ENCODE measurements at places on chromosomes 12 and 14.

DNA sequence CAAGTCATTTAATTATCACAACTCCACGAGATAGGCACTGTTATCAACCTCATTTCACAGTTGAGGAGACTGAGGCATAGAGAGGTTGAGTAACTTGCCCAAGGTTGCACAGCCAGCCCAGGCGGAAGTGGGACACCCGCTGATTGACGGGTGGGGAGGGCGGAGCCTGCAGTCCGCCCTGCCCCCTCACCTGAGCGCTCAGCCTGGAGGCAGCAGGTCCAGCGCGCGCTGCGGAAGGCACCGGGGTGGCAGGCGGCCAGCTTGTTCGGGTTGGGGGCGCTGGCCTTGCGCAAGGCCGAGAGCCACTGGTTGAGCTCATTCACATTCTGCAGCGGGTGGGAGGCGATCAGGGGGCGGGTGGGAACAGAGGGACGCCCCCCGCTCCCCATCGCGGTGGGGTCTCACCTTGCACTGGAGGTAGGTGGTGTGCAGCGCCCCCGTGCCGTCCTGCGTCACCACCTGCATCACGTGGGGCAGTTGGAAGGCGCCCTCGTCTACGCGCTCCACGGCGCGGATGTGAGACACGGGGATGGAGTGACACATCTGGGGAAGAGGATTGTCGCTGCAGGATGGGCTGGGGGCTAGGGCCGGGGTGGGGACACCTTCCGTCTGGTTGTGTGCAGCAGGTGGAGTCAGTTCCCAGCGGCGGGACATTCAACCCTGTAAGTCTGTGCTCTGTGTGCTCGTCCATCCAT lies 31.7 kb downstream of the RASAL1 start:
- DNase-seq: no peak

GRCh38 chr14:85319101-85319500 lies 210.8 kb upstream of the FLRT2 start:
- DNase-seq: no peak

GRCh38 chr12:127785986-127786590 lies 480.9 kb upstream of the TMEM132C start:
- no peak for DNase-seq

- DNase-seq: no peak
Observed at GRCh38 chr12:6266971-6267721, 43.3 kb upstream of the PLEKHG6 start.

GRCh38 chr12:4056910-4057845 lies 184.0 kb upstream of the PARP11 start:
- no peak for DNase-seq

GRCh38 chr12:54207539-54208294 lies 18.9 kb upstream of the SMUG1 start:
- DNase-seq: peak; percentile 42

GRCh38 chr12:3034067-3034750 lies 43.0 kb upstream of the TSPAN9 start:
- peak; percentile 39 for DNase-seq

DNA sequence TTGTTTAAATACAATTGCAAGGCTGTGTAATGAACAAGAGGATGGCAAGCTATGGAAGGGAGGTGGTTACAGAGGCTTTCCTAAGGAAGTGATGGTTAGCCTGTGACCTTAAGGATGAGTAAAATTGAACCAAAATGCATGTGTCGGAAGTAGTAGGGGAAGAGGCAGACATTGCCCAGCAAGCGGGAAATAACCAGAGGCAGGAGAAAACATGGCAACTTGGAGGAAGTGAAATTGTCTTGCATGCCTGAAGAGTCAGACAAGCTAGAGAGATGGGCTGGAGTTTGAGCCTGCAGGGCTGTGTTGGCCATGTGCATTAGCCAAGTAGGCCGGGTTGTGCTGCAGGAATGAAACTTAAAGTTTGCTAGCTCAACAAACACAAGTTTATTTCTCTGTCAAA lies 96.2 kb downstream of the BTG1 start:
- no peak for DNase-seq

DNA sequence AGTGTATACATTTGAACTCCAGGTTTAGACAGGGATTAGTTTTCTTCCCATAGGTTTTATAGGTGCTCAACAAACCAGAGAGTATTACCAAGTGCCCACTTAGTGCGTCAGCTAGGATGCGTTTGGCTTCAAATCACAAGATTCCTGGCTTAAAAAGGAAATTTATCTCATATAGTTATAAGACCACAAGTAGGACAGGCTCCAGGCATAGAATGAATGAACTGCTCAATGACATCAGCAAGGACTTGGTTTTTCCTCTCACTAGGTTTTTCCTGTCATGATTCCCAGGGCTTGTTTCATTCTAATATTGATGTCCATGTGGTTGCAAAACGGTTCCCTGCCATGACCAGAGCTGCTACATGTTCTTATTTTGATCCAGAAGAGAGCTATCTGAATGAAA lies 6.1 kb upstream of the IRAK3 start:
- DNase-seq: no peak

DNA sequence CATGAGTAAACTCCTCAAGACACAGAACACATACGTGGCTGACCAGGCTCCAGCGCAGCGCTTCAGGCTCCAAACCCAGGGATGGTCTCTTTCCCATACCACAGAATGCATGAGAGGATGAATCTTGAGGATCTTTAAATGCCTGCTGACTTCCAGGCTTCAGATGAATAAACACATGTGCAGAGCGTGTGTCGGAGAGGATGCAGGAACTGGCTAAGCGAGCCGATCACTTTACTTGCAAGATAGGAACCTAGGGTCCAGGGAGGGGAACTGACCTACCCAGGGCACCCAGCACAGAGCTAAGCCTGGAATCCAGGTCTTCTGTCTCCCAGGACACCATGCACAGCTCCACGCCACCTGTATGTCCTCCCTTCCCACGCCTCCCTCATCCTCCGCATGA lies 209.8 kb downstream of the BCL11B start:
- DNase-seq: no peak

DNA sequence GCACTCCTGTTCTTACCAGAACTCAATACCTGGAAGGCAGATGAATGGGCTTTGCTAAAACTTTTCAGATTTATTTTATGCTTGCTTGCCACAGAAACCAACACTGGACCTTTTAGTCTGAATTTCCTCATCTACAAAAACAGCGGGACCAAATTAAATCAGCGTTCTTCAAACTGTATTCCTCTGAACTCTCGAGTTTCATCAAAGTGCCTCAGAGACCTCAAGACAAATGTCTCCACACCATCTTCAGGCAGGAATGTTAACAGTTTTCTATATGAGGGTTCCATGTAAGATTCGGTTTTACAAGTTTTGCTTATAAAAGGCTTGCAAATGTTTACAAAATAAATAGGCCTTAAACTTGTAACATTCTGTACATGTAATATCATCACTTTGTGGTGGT lies 74.6 kb downstream of the MED13L start:
- DNase-seq: no peak

- no peak for DNase-seq
Observed at GRCh38 chr14:69519204-69520100, 34.9 kb downstream of the PLEKHD1 start.

- DNase-seq: no peak
Observed at GRCh38 chr12:40098406-40099145, 7.3 kb downstream of the SLC2A13 start.

GRCh38 chr14:68606176-68606575 lies 186.7 kb downstream of the ZFP36L1 start:
- no peak for DNase-seq

DNA sequence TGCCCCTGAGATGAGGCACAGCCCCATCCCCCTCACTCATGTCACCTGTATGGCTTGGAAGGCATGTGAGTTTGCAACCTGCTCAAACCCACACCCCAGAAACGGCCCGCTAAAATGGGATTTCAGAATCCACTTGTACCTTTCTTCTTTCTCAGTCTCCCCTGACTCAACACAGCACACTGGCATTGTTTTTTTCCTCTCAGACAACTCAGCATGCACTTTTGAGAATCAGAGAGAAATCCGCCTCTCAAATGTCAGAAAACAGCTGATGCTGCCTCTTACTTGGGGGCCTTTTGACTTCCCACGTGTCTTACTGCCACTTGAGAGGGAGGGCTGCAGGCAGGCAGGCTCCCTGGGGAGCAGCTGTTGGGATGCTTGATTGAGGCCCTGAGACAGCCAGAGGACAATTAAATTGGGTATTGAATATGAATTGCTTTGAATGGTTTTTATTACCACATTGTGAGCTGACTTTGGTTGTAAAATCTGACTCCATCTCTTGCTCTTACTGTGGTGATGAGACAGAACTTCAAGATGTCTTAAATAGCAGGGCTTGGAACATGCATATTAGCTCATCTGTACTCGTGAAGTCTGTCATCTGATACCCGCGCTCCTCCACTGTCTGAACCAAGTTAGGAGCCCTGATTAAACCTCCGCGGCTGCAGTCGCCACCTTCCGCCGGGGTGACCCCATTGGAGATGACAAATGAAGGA lies 96.6 kb downstream of the APAF1 start:
- DNase-seq: no peak

GRCh38 chr12:64678835-64679234 lies 68.5 kb downstream of the RASSF3 start:
- DNase-seq: no peak

DNA sequence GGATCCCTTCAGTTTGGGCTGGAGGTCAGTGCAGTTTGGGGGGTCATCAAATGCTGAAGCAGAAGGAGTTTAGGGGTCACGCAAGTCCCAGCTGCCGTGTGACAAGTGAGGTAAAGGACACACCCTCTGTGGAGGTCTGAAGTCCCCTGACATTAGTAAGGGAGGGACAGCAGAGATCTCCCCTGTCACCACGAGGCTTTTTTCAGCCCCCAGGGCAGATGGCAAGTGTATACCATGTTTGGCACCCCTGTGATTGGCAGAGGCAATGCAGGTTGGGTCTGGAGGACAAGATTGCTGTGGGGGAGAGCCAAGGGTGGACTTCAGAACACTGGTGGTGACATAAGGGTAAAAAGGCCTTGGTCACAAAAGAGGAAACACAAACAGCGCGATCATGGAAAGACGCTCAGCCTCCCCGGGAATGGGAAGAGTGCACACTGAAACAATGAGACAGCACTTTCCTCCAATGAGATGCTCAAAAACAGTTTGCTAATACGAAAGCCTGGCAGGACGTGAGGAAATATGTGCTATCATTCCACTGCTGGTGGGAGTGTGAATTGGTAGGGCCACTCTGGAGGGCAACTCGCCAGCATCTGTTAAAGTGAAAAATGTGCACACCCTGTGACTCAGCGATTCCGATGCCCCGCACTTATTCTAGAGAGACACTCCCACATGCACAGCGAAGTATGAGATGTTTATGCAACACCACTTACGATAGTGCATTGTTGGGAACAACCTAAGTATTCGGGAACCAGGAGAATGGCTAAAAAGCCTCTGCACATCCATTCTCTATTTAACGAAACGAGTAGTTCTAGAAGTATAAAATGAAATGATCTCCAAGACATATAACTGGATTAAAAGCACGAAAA lies 14.4 kb upstream of the CD27 start:
- no peak for DNase-seq

- peak; percentile 35 for DNase-seq
Observed at GRCh38 chr12:107912421-107913004, 138.0 kb downstream of the ASCL4 start.

- DNase-seq: no peak
Observed at GRCh38 chr14:70436867-70437266, 15.1 kb upstream of the ADAM21 start.

DNA sequence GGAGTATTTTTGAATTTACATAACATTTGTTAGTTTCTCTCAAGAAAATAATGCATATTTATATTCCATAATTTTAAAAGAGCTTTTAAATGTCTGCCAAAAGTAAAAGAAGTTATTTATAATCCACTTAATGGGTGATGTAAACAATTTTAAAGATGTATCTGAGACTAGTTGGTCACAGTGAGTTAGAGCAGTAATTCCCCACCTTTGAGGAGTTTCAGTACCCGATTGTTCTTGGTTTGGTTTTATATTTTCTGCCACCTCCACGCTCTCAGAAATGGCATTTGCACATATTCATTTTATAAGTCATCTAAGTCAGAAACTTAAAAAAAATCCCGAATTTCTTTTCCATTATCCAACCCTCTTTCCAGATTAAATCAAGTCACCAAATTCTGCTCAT lies 153.2 kb downstream of the SLC35F4 start:
- no peak for DNase-seq

GRCh38 chr12:16531621-16532020 lies 74.3 kb downstream of the LMO3 start:
- no peak for DNase-seq

DNA sequence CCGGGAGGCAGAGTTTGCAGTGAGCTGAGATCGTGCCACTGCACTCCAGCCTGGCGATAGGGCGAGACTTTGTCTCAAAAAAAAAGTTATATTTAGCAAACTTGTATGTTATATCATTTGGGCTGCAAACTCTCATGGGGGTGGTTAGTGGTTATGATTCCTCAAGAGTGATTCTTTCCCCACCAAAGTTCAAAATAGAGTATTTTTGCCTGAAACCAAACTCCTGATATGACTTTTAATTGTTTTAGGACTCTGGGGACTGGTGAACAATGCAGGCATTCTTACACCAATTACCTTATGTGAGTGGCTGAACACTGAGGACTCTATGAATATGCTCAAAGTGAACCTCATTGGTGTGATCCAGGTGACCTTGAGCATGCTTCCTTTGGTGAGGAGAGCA lies 18.6 kb downstream of the HSD17B6 start:
- no peak for DNase-seq

DNA sequence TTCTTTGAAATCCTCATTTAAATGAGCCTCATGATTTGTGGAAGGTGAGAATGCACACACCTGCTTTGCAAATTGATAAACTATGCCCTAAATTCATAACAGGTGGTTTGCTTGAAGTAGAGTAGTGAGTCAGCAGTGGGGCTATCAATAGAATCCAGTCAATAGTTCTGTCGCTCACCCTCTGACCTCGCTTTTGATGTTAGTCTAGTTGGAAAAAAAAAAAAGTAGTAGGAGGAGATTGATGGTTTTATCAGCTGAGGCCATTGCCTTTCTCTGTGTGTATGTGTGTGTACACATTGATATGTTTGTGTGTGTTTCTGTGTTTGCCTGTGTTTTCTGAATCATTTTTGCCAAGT lies 267.3 kb downstream of the SNAPC1 start:
- no peak for DNase-seq

DNA sequence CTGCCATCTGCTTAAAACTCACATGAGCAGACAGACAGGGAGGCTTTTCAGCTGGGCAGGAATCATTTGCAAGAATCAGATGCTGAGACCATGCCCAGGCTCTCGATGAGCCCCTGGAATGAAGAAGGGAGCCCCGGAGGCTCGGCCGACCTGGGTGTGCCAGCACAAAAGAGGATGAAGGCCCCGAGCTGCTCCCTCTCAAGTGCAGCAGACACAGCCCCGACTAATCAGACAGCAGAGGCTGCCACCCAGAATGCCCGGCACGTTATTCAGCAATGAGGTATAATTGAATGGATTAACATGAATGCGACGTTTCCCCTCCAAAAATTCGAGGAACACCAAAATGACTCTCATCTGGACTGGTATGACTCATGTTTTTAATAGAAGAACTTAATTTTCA lies 58.9 kb downstream of the BCL11B start:
- DNase-seq: no peak

- DNase-seq: no peak
Observed at GRCh38 chr12:116616536-116617248, 57.5 kb downstream of the MAP1LC3B2 start.

- no peak for DNase-seq
Observed at GRCh38 chr14:76097547-76097946, 54.2 kb upstream of the GPATCH2L start.
